ENCODE measurements at places on chromosomes 11 and 22.

- DNase-seq: no peak
Observed at GRCh38 chr11:124915541-124916369, 3.3 kb upstream of the HEPN1 start.

DNA sequence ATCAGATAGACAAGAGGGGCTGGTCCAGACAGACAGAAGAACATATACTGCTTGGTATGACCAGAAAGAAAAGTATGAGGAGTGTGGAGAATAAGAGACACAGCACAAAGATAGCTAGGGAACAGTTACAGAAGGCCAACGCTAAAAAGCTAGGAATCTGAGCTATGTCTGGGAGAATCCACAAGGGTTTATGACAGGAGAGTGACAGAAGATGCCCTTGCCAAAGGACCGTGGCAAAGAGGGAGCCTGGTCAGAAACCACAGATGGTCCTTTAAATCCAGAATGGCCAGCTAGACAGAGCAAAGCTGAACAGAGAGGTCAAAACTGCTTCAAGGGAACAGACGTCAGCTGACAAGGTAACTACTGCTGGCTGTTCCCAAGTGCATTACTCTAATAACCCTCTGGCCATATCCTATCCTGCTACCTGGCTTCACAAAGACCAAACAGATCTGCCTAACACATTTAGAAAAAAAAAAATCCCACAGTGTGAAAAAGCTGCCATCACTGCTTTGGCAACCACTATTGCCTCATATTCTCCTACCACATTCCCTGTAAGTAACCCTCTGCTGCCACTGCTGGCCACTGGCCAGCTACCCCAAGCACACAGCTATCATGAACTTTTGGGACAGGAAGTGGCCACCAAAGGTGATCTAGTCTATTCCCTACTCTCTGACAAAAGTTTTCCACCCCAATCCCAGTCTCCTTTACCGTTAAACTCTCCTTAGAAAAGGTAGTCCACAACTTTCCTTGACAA, 7.3 kb downstream of the SERGEF start:
- no peak for DNase-seq

- no peak for DNase-seq
Observed at GRCh38 chr11:134947556-134947955, 535.5 kb upstream of the B3GAT1 start.

DNA sequence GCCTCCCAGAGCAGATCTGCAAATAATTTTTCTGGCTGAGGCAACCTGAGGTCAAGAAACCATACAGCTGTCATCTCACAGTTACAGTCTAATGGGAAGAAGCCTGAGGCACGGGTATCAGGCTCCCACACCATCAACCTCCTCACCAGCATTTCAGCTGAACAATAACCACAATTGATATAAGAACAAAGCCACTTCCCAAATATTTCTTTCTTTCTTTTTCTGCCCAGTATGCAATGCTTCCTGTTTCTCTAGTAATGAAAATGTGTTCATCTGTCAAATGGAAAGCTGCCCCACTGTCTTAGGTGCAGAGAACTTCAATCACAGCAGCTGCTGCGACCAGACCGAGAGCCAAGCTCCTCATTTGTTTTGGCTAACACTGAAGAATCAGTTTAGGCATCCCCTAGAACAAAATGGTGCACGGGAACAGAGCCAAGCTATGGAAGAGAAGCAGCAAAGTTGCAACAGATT, 108.4 kb downstream of the BLID start:
- DNase-seq: no peak

DNA sequence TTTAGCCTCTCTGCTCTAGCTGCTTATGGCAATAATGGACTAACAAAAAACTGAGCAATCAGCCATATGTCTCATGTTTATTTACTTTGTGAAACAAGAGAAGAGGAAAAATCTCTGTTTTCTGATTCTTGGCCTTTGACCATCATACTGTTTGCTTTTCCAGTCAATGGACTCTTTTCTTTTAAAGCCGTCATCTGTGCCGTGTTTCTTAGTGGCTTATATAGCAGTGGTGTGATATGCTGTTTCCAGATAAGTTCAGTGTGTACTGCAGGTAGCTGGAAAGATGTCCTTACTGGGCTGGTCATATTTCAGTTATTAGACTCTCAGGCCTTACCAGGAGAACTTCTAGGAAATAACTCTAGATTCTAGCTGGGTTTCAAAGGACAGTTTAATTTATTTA, 33.6 kb upstream of the TECTA start:
- no peak for DNase-seq

GRCh38 chr11:75341612-75342011, 9.8 kb downstream of the ARRB1 start:
- no peak for DNase-seq

GRCh38 chr11:60511393-60511792, 3.8 kb upstream of the MS4A13 start:
- no peak for DNase-seq

- no peak for DNase-seq
Observed at GRCh38 chr11:70530010-70530409, 131.7 kb downstream of the CTTN start.

DNA sequence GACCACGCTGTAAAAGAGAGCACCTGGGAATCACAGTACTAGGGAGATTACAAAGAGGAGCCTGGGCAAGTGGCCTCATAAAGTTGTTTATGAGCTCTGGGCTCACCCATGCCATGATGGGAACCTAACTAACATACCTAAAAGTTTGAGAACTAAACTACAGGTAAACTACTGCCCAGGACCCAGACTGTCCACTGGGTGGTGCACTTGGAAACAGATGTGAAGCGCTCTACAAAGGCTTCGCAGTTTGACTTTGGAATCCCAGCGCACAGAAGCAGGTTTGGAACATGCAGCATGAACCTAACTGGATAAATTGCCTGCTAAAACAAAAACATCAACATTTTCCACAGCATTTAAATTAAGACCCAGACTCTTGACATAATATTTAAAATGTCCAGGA, 418.6 kb downstream of the FAM181B start:
- DNase-seq: no peak

- no peak for DNase-seq
Observed at GRCh38 chr22:28477556-28477955, 202.1 kb downstream of the TTC28 start.
